ENCODE measurements at places on chromosomes 1 and 21. TPM values are rescaled to one million over a fixed set of nuclear protein-coding genes. Genes with fewer than 3 reads are reported as not detected.

Gene MYOM3
- not detected for total RNA-seq

Gene SLC30A10
- not detected for total RNA-seq

Gene ZFP69B
- total RNA-seq = 6.8 TPM

Gene HPDL
- total RNA-seq = 0.56 TPM

Gene FMO3
- not detected for total RNA-seq

Gene OTUD3
- 2.9 TPM for total RNA-seq

Gene KCNK2
- total RNA-seq = 86.9 TPM

Data from IMR-90 (cell line).